GM23248 (cell line): ENCODE measurements at places on chromosomes 12 and 14.

GRCh38 chr12:226401-226800, 12.4 kb upstream of the SLC6A12 start:
- DNase-seq: no peak

DNA sequence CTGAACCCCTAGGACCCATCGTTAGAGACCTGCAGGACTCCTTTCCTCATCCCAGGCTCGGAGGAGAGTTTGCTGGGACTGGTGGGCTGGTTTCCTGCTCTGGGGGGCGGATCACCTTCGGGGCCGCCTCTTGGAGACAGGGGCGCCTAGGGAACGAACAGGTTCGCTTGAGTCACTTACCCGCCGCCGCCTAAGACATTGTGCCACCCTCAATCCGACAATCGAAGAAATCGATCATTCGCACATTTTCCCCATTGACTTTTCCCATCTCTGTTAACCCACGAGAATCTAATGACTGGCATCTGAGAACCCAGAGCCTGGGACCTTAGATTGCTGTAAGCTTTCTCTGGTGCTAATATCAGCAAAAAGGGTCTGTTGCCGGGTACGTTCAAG, 322 bp downstream of the SLC39A9 start:
- no peak for DNase-seq

DNA sequence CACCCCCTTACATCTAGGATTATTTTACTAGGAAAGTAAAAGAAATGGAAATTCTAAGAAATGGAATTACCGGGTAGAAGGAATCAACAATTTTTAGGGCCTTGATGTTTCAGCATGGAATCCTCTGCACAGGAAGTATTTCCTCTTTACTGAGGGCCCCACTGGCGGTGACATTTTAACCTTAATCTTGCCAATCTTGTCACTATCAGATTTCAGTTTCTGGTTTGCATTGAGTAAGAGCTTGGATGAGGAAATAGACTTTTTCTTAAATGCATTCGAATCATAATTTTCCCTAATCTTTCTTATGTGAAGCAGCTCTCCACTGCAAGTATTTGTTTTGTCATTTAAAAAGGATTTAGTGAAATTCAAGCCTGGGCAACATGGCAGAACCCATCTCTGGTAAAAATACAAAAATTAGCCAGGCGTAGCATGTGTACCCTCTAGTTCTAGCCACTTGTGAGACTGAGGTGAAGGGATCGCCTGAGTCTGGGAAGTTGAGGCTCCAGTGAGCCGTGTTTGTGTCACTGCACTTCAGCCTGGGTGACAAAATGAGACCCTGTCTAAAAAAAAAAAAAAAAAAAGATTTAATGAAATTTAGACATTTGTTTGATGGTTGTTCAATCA, 40.7 kb downstream of the TPCN1 start:
- no peak for DNase-seq

GRCh38 chr12:116626153-116626552, 67.0 kb downstream of the MAP1LC3B2 start:
- DNase-seq: no peak

- no peak for DNase-seq
Measured at GRCh38 chr14:93295541-93296220, 37.2 kb downstream of the BTBD7 start.

DNA sequence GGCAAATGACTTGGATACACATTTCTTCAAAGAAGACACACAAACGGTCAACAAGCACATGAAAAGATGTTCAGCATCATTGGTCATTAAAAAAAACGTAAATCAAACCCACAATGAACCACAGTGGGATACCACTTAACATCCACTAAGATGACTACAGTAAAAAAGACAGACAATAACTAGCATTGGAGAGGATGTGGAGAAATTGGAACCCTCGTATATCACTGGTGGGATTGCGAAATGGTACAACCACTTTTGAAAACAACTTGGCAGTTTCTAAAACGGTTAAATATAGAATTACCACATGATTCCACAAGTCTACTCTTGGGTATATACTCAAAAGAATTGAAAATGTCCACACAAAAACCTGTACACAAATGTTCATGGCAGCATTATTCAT, 25.2 kb upstream of the PPFIBP1 start:
- no peak for DNase-seq

DNA sequence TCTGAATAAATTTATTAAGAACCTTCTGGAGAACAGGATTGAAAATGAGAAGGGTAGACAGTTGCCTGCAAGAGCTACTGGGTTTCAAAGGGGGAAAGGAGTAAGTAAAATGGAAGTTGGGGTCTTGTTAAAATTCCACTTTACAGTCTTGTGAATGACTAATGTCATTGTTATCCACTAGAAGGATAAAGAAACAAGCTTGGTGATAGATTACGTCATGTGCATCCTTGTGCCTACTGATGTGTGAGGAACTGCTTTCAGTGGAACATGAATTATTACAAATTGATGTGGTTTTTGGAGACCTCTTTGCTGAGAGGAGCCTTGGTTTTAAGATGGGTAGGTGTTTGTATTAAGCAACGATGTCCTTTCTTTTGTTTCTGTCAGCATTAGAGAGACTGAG, 272.5 kb upstream of the PRICKLE1 start:
- no peak for DNase-seq

GRCh38 chr12:53530061-53530460, 22.8 kb upstream of the NPFF start:
- no peak for DNase-seq

- DNase-seq: no peak
Measured at GRCh38 chr12:76173756-76174155, 89.3 kb upstream of the NAP1L1 start.

DNA sequence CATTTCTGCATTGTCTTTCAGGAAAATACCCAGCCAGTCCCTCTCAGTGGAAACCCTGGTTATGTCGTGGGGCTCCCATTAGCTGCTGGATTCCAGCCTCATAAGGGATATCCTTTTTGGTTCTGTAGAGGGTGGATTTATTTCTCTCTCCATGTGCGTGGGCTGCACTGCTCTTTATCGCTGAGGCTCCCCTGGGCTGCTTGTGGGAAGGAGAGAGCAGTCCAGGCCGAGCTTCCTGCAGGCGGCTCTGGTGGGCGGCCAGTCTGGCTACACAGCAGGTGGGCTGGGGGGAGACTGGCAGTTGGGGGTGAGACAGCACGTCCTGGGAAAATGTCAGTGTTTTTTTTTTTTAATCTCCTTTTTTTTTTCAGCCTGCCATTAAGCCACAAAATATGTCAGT, 27.6 kb downstream of the TCTN1 start:
- DNase-seq: no peak

GRCh38 chr14:21267431-21267845, 1.8 kb downstream of the HNRNPC start:
- peak; percentile 47 for DNase-seq

DNA sequence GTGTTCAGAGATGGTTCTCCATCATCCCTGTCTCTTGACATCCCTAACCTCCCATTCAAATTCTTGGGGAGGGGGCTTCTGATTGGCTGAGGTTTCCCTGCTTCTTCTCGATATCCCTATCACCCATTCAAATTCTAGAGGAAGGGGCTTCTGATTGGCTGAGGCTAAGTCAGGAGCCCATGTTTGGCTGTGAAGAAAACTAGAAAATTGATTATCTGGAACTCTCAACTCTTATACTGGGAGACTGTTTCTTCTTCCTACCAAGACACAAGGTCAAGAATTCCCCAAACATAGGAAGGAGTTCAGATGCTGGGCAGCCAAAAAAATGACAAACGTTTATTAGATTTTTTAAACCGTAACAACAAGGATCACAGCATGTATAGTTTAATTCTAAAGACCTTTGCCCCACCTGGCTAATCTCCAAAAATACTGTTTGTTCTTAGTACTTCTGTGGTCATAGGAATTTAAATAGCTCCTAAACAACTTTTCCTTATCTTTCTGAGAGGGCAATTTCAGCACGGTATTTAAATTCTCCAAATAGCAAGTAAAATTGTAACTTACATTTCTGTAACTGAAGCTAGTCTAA, 26.4 kb downstream of the SPIC start:
- DNase-seq: no peak

- DNase-seq: peak; percentile 19
Measured at GRCh38 chr12:29187756-29188155, 38.7 kb downstream of the FAR2 start.

- DNase-seq: peak; percentile 75
Measured at GRCh38 chr14:81269100-81269978, 48.6 kb upstream of the GTF2A1 start.

DNA sequence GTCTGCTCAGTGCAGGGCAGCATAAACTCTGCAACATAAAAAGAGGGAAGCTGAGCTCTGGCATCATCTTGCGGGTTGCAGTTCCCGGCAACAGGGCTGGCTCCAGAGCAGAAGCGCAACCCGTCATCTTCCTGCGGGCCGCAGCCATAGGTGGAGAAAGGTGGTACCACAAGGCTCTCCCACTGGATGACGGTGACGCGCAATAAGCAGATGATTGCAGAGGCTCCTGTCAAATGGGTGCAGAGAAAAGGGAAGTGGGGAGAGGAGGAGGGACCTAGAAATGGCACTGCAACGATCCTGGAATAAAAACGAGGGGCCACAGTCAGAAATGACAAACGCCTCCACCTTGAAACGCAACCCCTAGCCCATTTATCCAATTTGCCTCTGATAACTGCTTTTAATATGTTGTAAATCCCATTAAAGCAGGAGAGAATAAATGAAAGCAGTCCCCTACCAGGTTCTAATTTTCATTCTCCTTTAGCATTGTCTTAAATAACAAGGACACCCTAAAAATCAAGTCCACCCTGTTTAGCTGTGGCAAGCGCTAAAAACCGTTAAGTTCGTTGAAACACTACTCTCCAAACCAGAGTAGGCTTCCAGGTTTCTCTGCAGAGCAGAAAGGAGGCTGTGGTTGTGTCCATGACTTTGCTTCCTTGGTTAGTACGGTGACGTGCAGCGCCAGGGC, 30.9 kb upstream of the TUBA1C start:
- no peak for DNase-seq
